ENCODE measurements at places on chromosomes 12 and 14.

DNA sequence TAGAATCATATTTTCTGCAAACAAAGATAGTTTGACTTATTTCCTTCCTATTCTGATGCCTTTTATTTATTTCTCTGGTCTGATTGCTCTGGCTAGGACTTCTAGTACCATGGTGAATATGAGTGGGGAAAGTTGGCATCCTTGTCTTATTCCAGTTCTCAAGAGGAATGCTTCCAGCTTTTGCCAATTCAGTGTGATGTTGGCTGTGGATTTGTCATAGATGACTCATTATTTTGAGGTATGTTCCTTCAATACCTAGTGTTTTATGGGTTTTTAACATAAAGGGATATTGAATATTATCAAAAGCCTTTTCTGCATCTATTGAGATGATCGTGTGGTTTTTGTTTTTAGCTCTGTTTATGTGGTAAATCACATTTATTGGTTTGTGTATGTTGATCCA lies 139.4 kb upstream of the CNTN1 start:
- DNase-seq = no peak

- no peak for DNase-seq
Measured at GRCh38 chr14:105495101-105495989, 4.3 kb downstream of the TEDC1 start.

GRCh38 chr12:47753021-47754001 lies 5.4 kb downstream of the RAPGEF3 start:
- DNase-seq = no peak

DNA sequence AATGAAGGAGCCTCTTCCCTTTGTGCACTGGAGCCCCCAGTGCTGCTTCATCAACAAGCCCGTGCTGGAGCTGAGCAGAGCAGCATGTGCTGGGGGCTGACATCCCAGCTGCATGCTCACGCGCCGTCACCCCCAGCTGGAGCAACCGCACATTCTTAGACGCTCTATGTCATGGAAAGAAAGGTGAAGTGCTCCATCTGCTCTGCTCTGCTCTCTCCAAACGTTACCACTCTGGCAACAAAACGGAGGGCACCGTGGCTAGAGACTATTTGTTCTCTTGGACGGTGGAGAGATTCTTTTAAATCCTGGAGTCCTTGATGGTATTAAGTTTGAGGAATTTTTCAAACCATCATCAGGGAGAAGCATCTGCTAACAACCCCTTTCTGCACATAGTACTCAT lies 208.4 kb downstream of the C12orf75 start:
- no peak for DNase-seq

DNA sequence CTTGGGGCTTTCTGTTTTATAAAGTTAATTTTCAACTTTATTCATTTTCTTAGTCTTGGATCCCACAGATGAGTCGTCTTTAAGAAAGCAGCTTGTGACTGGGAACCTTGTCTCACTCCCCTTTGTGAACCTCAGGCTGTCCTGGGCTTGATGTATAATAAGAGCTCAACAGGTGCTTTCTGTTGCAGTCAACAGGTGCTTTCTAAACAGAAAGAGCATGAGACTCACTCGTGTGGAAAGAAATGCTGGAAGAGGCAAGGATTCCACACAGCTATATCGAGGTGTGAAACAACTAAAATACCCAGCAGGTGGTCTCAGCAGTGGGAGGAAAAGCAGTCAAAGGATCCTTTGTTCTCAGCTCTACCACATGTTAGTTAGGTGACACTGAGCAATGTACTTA lies 398.9 kb downstream of the EGLN3 start:
- DNase-seq = no peak

GRCh38 chr14:22560662-22561365 lies 28.2 kb downstream of the DAD1 start:
- no peak for DNase-seq

- no peak for DNase-seq
Measured at GRCh38 chr12:58416236-58416635, 474.9 kb downstream of the ATP23 start.

GRCh38 chr12:62604373-62604772 lies 137.7 kb downstream of the MON2 start:
- DNase-seq = no peak

GRCh38 chr12:53224061-53224896 lies 7.7 kb downstream of the RARG start:
- peak; percentile 93 for DNase-seq

- DNase-seq = no peak
Measured at GRCh38 chr14:97850886-97851285, 1053.7 kb downstream of the VRK1 start.

GRCh38 chr12:65090461-65090860 lies 30.6 kb downstream of the WIF1 start:
- no peak for DNase-seq

- no peak for DNase-seq
Measured at GRCh38 chr12:25119020-25119419, 75.9 kb downstream of the DNAI7 start.

GRCh38 chr12:93805736-93806141 lies 128.6 kb downstream of the CRADD start:
- DNase-seq = no peak

DNA sequence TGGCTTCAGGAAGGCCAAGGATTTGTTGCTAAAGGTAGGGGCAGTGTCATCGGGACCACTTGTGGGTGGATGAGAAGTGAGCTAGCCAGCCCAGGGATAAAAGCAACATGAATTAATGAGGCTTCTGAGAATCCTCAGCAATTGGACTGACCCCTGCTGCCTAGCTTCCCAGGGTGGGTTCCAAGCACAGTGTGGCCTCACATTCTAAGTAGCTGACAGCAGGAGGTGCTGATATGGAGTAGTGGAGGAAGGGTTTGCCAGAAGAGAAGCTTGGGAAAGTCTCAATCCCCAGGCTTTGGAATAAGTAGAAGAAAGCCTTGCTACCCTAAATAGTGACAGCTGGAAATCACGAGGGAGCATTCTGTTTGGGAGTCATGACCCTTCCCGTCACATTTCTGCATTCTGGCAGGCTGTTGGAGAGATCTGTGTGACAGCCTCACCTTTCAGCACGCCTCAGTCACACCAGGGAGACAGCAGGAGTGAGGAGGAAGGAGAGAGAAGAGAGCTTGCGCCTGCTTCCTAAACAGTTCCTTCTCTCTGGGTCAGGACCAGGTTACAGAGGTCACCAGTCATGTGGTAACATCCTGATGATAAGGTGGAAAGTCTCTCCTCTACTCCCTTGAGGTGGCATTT lies 31.2 kb downstream of the DACT1 start:
- no peak for DNase-seq

DNA sequence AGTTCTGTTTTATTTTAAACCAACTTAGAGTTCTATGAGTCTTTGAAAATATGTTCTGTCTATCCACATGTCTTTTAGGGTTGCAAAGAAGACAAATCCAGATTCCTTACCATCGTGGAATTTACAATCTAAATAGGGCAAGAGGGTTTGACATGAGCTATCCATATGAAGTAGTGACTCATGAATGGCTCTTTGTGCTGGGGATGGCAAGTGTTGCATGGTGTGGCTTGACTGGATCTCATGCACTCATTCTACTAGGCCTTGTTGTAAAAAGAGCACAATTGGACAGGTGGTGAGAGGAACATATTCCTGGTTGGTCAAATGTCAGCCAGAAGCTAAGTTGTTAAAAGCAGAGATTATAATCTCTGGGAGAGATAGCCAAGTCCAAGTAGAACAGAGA lies 509.1 kb downstream of the DIO2 start:
- DNase-seq = no peak

GRCh38 chr12:920676-921075 lies 28.8 kb downstream of the RAD52 start:
- DNase-seq = no peak

DNA sequence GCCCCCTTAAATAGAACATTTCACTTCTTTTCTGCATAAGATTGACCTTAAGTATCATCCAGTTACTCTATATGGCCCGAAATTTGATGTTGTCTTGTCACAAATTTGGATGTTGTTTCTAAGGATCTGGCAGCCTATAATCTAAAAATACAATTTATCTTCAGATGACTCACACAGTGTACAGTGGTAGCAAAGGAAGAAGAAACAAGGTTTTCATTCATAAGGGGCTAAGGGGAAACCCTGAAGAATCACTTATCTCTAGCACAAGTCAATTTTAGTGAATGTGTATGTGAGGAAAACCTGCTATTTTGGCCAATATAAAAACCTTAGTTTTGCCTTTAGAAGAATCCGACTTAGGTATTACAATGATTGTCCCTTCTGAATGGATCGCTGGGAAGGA lies 606.3 kb upstream of the LRFN5 start:
- no peak for DNase-seq

DNA sequence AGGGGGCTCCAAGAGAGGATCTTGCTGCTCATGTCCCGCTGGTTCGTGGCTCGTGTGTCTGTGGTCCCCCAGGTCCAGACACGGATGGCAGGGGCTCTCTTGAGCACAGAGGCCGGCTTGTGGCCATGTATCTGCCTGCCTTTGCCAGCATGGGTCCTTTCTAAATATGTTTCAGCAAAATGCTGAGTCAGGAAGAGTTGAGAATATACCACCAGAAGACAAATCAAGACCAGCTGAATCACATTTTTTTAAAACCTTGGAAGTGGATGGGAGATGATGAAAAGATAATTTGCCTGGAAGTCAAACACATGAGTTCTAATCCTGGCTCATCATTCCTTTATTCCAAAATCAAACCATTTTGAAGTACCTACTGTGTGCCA lies 58.0 kb downstream of the NUAK1 start:
- no peak for DNase-seq

GRCh38 chr14:20624495-20625070 lies 16.9 kb downstream of the OR6S1 start:
- DNase-seq = no peak

GRCh38 chr14:35215110-35215813 lies 76.9 kb upstream of the PSMA6 start:
- no peak for DNase-seq

GRCh38 chr12:69578283-69578682 lies 7.0 kb upstream of the CCT2 start:
- DNase-seq = no peak

GRCh38 chr12:84874125-84874824 lies 38.3 kb downstream of the SLC6A15 start:
- DNase-seq = no peak

DNA sequence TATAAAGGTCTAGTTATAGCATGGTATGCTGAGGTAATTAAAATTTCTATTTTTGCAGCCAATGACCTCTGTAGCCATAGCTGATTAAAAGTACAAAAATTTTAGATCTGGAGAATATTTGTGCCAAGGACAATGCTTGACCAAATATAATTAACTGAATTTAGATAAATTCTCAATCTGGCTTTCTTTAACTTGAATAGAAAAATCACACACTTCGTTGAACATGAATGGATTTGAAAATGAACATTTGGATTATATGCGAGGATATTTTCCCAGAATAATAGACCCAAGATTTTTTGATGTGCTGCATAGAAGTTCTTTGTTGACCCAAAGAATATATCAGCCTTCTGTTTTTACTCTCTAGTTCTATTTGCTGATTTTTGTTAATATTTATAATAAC lies 38.4 kb upstream of the G2E3 start:
- no peak for DNase-seq

DNA sequence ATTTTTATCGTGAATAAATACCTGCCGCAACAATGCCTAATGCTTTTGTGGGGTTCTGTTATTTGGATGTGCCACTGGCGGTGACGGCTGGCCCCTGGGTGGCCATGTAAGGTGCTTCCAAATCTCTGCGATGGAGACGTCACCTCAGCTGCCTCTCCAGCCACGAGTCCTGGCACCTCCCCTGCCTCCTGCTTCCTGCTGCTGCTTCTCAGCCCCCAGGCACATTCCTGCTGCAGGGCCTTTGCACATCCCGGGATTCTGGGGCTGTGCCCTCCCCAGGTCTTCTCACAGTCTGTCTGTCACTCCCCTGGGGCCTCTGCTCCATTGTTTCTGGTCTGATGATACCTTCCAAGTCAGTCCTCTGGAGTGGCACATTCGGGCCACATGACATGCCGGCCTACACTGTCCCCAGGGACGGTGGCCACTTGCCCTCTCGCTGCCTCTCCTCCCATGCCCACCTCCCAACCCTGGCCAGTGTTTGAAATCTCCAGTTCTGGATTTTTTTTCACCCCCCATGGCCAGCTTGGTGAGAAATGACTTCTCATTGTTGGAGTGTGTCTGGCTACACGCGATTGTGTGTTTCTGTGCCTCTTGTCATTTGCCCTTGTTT lies 151.8 kb downstream of the KIF26A start:
- DNase-seq = peak; percentile 3

DNA sequence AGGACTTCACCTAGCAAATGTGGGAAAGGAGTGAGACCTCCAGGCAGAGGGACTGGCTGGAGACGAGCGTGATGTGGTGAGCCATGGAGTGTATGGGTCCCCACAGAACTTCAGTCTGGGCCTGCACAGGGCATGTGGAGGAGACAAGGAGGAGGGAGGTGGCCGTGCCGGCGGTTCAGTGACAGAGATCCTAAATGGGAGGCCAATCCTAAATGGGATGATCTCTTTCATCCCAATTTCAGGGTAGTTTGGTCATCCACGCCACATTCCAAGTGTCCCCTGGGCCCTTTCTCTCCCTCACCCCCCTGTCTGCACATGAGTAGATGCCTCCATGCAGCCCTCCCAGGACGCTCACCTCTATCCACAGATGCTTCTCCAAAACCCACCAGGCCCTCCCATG lies 13.2 kb downstream of the SERPINA5 start:
- DNase-seq = no peak

Measured in WERI-Rb-1 (cell line).